ENCODE measurements at places on chromosomes 6 and 20. TPM values are rescaled to one million over a fixed set of nuclear protein-coding genes. Genes with fewer than 3 reads are reported as not detected.
A peak's percentile ranks its signal among the peaks of the same experiment; 100 is the strongest.

SNX5 gene
- 79.8 TPM for total RNA-seq

FRK gene
- 0.36 TPM for total RNA-seq

FRMD1 gene
- not detected for total RNA-seq

PPDPF gene
- total RNA-seq, result 48.6 TPM

TOX2 gene
- 0.54 TPM for total RNA-seq

TRAPPC3L gene
- not detected for total RNA-seq

DNA sequence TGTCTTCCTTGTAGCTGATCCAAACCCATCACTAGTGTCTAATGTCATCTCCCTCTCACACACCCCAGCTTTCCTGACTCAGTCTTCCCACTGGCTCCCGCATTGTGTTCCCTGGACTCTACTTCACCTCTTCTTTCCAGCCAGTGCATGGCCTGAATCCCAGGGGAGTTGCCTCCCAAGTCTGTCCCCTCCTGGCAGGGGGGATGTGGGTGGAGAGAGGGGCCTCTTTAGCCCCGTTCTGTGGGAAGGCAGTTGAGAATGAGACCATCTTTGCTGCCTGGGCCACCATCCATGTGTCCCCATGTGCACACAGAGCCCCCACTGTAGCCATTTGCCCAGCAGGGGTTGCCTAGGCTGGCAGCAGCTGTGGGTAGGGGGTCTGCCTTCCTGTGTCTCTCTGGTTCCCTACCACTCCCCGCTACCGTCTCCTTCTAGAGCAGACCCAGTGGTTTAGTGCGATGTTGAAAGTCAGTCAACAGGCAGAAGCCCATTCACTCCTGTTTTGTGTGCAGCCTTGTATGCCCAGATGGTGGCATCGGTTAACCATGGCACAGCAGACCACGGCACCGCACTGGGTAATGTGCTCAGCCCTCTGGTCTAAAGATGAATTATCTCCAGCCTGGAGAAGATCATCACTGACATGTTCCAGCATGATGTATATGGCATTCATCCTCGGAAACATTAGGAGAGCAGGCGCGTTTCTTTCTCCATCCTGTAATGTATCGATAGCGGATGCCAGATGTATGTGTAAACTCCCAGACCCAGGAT, 178.8 kb upstream of the SNX9 start:
- DNase-seq, result peak; percentile 50

- DNase-seq, result no peak
Observed at GRCh38 chr6:135093578-135093977, 39.0 kb upstream of the HBS1L start.

- DNase-seq, result no peak
Observed at GRCh38 chr6:36916126-36916525, 30.4 kb downstream of the C6orf89 start.

- no peak for DNase-seq
Observed at GRCh38 chr6:21771626-21772320, 178.2 kb downstream of the SOX4 start.

DNA sequence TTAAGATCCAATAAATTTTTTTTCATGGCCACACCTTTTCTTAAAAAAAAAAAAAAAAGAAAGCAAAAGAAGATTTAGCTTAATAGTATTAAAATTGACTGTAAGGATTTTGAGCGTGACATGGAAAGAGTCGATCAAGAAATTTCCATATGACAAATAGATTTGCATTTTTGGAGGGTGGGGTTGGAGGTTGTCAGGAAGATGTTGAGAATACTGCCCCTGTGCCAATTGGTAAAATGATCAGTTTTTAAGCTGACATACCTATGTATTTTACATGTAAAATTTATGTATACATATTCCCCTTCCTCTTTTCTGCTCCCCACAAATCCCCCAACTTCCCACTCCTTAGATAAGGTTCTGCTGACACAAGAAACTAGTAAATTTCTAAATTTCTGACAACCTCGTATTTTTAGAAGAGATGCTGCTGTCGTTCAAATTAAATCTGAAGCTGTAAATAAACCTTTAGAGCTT, 520.9 kb downstream of the CD83 start:
- DNase-seq, result no peak

DNA sequence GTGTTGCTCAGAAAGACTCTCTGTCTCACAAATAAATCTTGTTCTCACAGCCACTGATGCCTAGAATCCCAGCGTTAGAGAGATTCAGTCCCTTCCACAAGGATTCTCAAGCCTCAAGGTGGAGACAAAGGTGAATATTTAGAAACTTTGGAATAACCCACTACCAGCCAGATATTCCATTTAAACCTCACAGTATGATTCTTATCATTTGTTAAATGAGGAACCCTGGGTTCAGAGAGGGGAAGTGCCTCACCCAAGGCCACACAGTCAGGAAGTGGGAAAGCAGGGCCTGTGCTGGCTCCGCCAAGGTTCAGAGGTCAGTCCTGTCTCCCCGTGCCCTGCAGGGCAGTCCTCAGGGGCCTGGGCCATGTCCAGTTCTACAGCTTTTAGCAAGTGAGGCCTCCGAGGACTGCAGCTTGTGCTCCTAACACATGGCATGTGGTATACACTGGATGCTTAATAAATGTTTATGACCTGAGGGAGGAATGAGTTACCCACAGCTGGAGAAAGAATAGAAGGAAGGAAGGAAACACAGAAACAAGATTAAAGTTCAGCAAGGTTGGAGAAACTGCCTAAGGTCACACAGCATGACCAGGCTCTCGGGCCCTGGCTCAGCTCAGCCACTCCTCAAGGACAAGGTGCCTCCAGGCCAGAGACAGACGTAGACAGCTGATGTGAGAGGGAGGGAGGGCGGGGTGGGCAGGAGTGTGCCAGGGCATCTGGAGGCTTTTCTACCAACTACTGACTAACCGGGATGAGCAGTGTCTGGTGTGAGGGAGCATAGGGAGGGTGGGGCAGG, 3.9 kb upstream of the TGM2 start:
- DNase-seq, result no peak

DNA sequence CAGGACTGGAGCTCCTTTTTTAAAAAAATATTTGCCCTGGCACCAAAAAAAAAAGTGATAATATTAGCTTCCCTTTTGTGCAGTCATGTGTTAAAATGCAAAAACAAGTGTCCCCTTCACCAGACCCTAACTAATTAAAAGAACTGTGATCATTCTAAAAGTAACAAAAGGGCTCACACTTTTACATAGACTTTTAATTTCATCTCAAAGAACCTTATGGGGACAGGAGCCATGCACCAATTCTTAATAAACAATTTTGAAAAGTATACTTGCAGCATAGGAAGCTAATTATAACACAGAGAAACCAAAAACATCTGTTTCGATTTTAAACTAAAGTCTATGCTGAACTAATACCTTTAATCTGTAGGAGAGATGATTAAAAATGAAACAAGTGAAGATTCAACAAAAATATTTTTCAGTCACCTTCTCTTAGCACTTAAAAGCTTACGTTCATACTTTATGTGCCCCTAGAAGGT, 17.3 kb downstream of the STX7 start:
- no peak for DNase-seq

DNA sequence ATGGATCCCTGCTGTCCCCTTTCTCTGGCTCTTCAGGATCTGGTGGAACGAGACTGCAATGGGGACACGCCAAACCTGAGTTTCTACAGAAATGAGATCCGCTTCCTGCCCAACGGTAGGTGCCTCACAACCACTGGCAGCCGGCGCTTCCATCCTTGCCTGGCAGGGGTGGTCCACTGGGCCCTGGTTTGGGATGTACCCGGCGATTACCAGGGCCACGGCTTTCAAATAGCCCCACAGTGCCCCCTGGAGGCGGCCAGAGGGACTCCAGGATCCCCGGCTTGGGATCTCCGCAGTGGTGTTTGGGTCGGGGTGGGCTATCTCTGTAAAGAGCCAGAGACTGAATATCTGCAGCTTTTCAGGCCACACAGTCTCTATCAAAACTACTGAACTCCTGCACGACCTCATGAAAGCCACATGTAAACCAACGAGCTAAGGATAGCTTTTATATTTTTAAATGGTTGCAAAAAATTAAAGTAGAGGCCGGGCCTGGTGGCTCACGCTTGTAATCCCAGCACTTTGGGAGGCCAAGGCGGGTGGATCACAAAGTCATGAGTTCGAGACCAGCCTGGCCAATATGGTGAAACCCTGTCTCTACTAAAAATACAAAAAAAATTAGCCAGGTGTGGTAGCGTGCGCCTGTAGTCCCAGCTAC, 3.7 kb downstream of the OGFR start:
- peak; percentile 82 for DNase-seq

- no peak for DNase-seq
Observed at GRCh38 chr20:47727170-47727880, 58.0 kb downstream of the SULF2 start.

- DNase-seq, result no peak
Observed at GRCh38 chr6:1581120-1581991, 28.4 kb upstream of the FOXC1 start.

DNA sequence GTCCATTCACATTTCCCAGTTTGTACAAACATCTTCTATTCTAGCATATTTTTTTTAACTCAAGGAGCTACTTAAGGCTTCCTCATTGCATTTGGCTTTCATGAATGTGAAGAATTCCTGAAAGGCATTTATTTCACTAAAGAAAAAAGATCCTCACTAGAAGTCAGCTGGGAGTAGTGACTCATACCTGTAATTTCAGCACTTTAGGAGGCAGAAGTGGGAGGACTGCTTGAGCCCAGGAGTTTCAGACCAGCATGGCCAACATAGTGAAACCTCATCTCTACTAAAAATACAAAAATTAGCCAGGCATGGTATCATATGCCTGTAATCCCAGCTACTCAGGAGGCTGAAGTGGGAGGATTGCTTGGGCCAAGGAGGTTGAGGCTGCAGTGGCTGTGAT, 30.9 kb upstream of the XRN2 start:
- no peak for DNase-seq

DNA sequence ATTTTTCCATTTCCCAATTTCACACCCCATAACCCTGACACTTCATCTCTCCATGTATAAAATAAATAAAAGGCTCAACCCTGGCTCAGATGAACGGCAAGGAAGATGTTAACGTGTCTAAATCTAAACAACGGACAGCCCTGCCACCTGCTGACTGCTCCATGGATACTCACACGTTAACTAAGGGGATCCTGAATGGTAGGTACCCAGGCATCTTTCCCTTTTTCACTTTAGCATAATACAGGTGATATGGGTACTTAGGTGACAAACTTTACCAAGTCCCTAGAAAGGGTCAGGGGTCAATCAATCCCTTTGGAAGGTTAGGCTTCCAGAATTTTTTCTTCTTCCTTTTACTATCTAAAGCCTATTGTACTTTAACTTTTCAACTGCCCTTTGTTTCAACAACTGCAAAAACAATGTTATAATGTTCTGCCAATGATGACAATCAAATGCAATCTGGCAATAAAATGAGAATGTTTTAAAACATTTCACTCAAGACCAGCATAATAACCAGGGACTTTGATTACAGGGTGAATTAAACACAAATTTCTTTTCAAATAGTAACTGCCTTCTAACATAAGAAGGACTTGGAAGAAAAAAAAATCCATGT, 52.4 kb upstream of the IPCEF1 start:
- DNase-seq, result no peak

GRCh38 chr6:139327038-139327437, 35.2 kb upstream of the TXLNB start:
- DNase-seq, result no peak

GRCh38 chr6:69974193-69974592, 107.8 kb downstream of the COL19A1 start:
- peak; percentile 54 for DNase-seq

- DNase-seq, result no peak
Observed at GRCh38 chr20:21812379-21812778, 106.9 kb downstream of the PAX1 start.

DNA sequence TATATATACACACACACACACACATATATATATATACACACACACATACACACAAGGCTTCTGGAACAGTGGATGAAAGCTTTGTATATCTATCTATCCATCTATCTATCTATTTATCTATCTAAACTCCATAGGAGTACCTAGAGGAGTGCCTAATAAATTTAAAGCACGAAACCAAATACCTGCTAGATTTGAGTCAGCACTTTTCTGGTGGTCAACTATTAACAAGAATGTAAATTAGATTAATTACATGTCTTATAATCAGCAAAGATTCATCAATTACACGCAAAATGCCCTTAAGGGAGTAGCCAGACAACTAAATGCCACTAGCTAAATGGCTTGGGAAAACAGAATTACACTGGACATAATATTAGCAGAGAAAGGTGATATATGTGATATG, 26.6 kb downstream of the HLA-A start:
- no peak for DNase-seq

GRCh38 chr20:23652371-23652770, 14.6 kb upstream of the CST3 start:
- no peak for DNase-seq

GRCh38 chr6:152086223-152086873, 278.9 kb downstream of the ESR1 start:
- no peak for DNase-seq

GRCh38 chr6:114431641-114432040, 88.8 kb upstream of the HS3ST5 start:
- no peak for DNase-seq

DNA sequence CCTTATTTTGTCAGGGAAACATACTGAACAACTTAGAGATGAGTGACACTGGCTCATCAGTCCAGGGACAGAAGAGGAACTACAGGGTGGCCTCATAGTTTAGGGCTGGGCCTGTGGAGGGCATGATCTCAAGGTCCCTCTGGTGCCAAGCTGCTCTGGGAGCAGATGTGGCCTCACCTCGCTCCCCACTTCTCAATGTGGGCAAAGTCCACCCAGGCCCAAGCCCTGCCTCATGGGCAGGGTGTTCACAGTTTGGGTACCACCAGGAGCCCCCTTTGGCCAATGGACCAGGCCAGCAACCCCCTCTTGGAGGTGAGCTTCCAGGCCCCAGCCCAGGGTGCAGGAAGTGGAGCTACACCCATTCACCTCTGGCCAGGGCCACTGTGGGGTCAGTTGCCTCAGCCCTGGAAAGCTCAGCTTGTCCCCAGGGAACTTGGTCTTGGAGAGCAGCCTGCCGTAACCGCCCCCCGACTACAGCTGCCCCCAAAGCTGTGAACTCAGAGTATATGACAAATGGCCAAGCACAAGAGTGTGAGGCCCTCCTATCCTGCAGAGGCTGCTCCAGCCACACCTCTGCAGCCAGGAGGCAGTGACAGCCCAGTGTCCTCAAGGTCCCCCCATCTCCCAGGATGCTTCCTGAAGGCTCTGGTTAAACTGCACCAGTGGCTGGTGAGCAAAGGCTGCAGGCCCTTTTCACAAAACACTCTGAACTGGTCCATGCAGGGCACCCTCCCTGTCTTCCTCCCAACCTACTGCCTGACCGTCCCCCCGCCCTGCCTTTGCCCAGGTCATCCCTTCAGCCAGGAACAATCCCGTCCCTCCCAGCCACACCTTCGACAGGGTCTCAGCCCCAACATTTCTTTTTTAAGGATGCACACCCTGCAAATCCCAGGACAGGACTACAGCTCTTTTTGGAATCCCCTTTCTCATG, 3.6 kb downstream of the ADISSP start:
- no peak for DNase-seq

GRCh38 chr6:20632696-20633095, 98.4 kb downstream of the CDKAL1 start:
- no peak for DNase-seq

- no peak for DNase-seq
Observed at GRCh38 chr6:7087491-7087979, 20.2 kb upstream of the RREB1 start.

All from cerebellum (tissue), 4 donors.